ENCODE measurements at places on chromosomes 1 and 21.

DNA sequence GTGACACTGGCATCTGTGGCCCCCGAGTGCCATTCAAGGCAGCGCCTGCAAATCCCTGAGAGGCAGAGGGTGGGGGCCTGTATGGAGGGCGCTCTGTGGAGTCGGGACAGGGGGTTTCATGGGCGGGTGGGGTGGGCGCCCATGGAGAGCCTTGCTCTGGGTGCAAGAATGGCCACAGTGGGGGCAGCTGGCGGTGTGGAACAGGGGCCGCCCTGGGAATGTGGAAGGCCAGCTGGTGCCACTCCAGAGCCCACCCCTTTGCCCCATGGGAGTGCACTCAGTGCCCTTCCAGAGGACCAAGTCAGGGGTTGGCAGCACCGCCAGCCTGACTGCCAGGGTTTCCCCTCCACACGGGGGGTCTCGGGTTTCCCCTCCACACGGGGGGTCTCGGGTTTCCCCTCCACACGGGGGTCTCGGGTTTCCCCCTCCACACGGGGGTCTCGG, 55.0 kb upstream of the TRAPPC10 start:
- DNase-seq, result no peak

DNA sequence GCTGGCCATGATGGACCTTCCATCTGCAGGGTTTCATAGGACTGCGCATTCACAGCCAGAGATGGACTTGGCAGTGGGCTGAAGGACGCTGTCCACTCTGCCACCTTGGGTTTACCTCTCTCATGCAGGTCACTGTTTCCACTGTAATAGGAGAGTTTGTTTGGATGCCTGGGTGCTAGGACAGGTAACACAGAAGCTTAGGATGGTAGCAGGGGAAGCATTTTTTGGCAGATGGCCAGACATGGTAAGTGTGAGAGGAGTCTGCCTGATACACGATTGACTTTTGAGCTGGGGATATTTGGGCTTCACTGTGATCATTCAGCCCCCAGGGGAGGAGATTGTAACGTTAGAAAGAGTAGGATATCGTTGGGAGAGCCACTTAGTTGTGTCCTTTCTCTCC, 11.8 kb downstream of the PSEN2 start:
- DNase-seq, result no peak

- DNase-seq, result no peak
Measured at GRCh38 chr1:183912265-183912886, 107.5 kb downstream of the RGL1 start.

DNA sequence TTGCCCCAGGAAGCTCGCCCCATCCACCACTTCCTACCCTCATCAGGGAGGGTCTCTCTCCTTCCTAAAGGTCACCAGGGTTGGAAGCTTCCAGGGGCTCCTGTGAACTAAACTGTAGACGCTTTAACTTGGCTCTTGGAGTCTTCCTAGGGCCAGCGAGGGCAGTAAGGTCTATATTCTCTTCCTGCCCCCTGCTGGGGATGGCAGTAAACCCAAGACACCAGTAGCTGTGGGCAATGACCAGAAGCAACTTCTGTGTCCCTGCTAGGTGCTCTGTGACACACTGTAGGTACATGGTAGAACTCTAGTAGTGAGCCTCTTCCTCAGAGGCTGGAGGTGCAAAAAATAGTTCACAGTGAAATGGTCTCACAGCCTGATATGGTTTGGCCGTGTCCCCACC, 30.0 kb downstream of the KCND3 start:
- no peak for DNase-seq

DNA sequence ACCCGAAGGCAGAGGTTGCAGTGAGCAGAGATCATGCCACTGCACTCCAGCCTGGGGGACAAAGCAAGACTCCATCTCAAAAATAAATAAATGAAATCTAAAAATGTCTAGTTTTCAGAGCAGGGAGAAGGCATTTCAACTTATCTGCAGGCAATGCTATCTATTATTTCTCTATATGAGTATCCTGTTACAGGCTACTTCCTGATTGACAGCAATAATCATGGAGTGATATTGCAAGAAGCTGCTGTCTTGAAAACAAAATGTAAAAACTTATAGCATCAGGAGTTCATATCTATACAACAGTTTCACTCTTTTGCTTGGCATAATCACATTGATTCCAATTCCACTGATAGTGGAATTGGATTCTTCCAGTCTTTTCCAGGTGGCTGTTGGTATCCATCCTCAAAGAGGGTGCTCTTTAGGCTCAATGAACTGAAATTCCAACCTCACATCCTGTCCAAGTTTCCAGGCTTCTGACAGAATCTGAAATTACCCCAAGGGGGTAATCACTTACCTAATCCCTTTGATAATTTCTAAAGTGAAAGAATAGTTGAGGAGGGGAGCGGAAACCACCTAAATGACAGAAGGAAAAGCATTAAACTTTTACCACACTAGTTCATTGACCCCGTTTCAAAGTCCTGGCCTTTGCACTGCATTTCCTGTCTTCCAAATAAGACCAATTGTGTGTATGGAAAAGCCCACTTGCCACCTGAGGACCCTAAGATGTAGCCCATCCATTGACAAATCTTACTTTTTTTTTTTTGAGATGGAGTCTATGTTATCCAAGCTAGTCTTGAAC, 107.6 kb downstream of the GLUL start:
- DNase-seq, result no peak

GRCh38 chr1:244447024-244447423, 4.7 kb downstream of the ADSS2 start:
- no peak for DNase-seq

Measured in GM12891 (cell line).